ENCODE measurements at places on chromosomes 5 and 9. TPM values are rescaled to one million over a fixed set of nuclear protein-coding genes. Genes with fewer than 3 reads are reported as not detected.

GRCh38 chr5:170470808-170471404, 32.9 kb upstream of the KCNIP1 start:
- no peaks in the 10 kb centered on the region for H3K4me1 ChIP-seq
- H3K27ac ChIP-seq, result no peak overlapping the region
- peaks cover 21% of the 10 kb centered on the region for H3K27me3 ChIP-seq
- no peak for DNase-seq

DNA sequence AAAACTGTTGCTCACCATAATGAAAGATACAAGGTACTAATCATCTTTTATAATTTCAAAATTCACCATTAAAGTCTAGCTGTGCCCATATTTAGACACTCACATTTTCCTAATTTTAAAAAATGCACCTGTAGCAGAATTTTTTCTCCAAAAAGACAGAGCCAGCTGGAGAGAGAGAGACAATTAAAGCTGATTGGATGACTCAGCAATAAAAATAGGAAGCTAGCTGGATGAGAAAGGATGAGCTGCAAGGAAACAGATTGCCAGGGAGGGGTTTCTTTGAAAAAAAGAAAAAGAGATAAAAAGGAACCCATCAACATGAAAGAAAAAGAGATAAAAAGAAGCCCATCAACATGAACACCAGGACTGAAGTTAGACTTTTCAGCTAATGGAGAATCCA, 73.8 kb downstream of the HCN1 start:
- no peaks in the 10 kb centered on the region for H3K27me3 ChIP-seq
- H3K36me3 ChIP-seq, result no peaks in the 10 kb centered on the region
- no peak for DNase-seq
- no peak overlapping the region for H3K4me3 ChIP-seq
- no peak overlapping the region for H3K27ac ChIP-seq
- H3K4me1 ChIP-seq, result no peaks in the 10 kb centered on the region

- no peak overlapping the region for H3K4me3 ChIP-seq
- H3K27me3 ChIP-seq, result no peaks in the 10 kb centered on the region
- no peaks in the 10 kb centered on the region for H3K4me1 ChIP-seq
- H3K36me3 ChIP-seq, result no peaks in the 10 kb centered on the region
These were observed 137.2 kb upstream of the PRLR start for GRCh38 chr5:35367526-35367925.

DNA sequence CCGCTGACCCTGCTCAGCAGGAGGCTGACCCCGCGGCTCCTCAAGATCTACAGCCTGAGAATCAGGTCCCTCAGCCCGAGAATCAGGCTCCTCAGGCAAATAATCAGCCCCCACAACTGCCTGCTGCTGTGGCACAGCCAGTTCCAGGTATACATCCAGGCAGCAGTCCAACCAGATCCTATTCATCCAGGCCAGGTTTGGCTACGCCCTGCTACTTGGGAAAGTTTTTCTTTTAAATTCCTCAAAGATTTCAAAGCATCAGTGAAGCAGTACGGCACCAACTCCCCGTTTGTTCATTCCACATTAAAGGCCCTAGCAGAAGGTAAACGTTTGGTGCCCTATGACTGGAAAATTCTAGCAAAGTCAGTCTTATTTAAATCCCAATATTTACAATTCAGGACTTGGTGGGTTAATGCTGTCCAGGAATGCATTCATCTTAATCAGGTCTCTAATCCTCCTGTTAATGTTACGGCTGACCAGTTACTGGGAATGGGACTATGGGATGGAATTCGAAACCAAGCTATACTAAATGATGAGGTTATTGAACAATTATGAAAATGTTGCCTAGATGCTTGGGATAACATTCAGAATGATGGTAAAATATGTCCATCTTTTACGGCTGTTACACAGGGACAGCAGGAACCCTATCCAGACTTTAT, 102.3 kb downstream of the SYK start:
- DNase-seq, result no peak
- no peak overlapping the region for H3K27ac ChIP-seq
- H3K27me3 ChIP-seq, result peaks cover 4% of the 10 kb centered on the region
- no peaks in the 10 kb centered on the region for H3K36me3 ChIP-seq

GRCh38 chr5:56668996-56669395, 146.4 kb upstream of the MAP3K1 start:
- DNase-seq, result no peak
- peak overlapping the region; percentile 88 for H3K27ac ChIP-seq
- no peaks in the 10 kb centered on the region for H3K36me3 ChIP-seq

DNA sequence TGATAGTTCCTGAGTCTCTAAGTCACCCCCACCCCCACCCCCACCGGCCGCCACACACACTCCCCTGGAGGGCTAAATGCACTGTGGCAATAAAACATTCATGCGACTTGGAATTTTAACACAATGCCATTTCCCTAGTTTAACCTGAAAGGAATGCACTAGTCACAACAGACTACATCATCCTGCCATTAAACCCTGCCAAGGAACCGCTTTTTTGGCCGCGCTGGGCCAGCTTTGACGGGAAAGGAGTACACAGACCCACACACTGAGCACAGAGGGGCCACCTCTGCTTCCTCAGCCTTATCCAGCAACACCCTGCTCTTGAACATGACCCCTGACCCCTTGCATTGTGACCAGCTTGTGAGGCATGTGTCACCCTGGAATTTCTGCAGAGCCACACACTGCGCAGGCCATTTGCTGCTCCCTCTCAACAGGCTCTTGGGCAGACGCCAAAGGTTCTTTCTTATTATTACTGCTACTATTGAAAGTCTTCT, 165.3 kb downstream of the BNC2 start:
- no peaks in the 10 kb centered on the region for H3K36me3 ChIP-seq
- H3K27ac ChIP-seq, result no peak overlapping the region
- no peak overlapping the region for H3K4me3 ChIP-seq

DNA sequence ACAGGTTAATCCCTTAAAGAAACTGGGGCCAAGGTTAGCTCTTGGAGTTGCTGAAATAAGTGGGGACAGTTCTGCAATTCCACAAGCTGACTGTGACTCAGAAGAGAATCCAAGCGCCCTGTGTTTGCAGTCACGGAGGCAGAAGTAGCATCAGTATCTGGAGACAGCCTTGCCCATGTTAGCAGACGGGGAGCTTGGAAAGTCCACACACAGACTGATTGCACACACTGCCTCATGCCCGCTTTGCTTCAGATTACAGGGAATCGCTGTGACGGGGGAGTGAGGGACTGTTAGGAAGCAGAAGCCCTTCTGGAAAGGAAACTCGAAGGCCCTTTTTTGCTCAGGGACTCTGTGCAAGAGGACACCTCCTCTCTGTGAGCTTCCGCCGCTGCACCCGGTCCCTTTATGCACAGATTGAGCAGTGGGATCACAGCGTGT, 30.9 kb upstream of the PPP1R26 start:
- H3K27me3 ChIP-seq, result peaks cover 5% of the 10 kb centered on the region
- no peaks in the 10 kb centered on the region for H3K36me3 ChIP-seq
- no peak overlapping the region for H3K4me3 ChIP-seq
- no peaks in the 10 kb centered on the region for H3K4me1 ChIP-seq
- H3K27ac ChIP-seq, result no peak overlapping the region
- no peak for DNase-seq

- peaks cover 3% of the 10 kb centered on the region for H3K36me3 ChIP-seq
- H3K4me1 ChIP-seq, result no peaks in the 10 kb centered on the region
- no peaks in the 10 kb centered on the region for H3K27me3 ChIP-seq
- H3K27ac ChIP-seq, result no peak overlapping the region
These were observed 274.8 kb downstream of the DENND1A start for GRCh38 chr9:123654994-123655637.

- DNase-seq, result no peak
- no peaks in the 10 kb centered on the region for H3K4me1 ChIP-seq
- H3K27ac ChIP-seq, result no peak overlapping the region
- peaks cover 20% of the 10 kb centered on the region for H3K27me3 ChIP-seq
- H3K36me3 ChIP-seq, result no peaks in the 10 kb centered on the region
These were observed 28.2 kb downstream of the COL15A1 start for GRCh38 chr9:98971915-98972223.

- no peak overlapping the region for H3K27ac ChIP-seq
- no peaks in the 10 kb centered on the region for H3K36me3 ChIP-seq
- no peaks in the 10 kb centered on the region for H3K4me1 ChIP-seq
- DNase-seq, result no peak
These were observed 594.1 kb upstream of the FTMT start for GRCh38 chr5:121257621-121258020.

DNA sequence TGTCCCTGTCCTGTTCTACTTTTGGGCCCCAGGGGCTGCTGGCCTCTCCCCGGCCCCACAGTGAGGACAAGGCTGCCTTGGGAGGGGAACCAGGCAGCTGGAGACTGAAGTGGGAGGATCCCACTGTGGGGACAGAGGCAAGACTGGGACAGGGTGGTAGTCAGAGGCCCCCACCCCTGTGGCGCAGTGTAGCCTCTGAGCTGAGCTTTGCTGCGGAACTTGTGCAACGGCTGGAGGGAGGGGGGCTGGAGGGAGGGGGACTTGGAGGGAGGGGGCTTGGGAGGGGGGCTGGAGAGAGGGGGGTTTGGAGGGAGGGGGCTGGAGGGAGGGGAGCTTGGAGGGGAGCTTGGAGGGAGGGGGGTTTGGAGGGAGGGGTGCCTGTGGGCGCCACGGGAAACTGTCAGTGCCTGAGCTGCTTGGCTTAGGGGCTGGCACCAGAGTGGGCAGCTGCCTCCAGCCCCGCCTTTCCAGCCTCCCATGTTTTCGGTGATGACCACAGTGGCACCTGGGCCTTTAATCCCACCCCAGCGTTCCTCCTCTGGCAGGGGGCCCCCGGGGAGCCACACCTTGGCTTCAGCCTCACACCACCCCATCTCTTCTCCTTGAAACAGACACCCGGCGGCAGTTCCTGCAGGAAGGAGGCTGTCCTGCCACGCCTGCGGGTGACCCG, 2.3 kb upstream of the FUT7 start:
- no peaks in the 10 kb centered on the region for H3K27me3 ChIP-seq
- no peaks in the 10 kb centered on the region for H3K36me3 ChIP-seq
- H3K27ac ChIP-seq, result peak overlapping the region; percentile 67
- DNase-seq, result no peak
- peak overlapping the region; percentile 29 for H3K4me3 ChIP-seq
- peaks cover 7% of the 10 kb centered on the region for H3K4me1 ChIP-seq

GRCh38 chr9:23615569-23615968, 210.5 kb downstream of the ELAVL2 start:
- DNase-seq, result no peak
- no peaks in the 10 kb centered on the region for H3K36me3 ChIP-seq
- H3K27me3 ChIP-seq, result no peaks in the 10 kb centered on the region
- H3K27ac ChIP-seq, result no peak overlapping the region
- H3K4me3 ChIP-seq, result no peak overlapping the region

DNA sequence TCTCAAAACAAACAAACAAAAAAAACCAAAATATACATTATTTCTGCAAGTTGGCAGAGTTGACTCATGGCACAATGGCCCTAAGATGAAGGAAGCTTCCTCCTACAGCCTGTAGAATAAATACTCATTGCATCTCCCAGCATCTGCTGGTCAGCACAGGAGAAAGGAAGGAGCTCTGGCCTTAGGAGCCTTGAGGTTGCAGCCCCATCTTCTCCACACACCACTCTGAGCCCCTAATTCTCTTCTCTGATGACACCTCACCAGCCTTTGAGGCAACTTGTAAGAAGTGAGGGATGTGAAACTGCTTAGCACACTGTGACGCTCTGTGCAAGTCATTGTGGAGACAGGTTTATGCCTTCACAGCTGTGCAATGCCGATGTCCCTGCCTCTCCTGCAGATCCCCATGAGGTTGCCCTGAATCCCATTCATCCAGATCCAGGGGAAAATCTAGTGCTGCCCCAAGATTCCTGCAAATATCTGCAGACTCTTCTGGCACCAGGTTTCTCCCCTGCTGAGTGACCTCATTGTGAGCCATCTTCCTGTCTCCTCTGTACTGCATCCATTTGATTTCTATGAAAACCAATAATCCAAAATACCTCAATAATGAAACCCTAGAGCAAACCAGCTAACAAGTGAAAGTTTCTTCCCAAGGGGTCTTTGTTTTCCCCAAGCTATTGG, 65.3 kb upstream of the TGFBR1 start:
- no peak overlapping the region for H3K27ac ChIP-seq
- no peak for DNase-seq
- no peaks in the 10 kb centered on the region for H3K36me3 ChIP-seq
- peaks cover 3% of the 10 kb centered on the region for H3K4me1 ChIP-seq
- H3K27me3 ChIP-seq, result no peaks in the 10 kb centered on the region

DNA sequence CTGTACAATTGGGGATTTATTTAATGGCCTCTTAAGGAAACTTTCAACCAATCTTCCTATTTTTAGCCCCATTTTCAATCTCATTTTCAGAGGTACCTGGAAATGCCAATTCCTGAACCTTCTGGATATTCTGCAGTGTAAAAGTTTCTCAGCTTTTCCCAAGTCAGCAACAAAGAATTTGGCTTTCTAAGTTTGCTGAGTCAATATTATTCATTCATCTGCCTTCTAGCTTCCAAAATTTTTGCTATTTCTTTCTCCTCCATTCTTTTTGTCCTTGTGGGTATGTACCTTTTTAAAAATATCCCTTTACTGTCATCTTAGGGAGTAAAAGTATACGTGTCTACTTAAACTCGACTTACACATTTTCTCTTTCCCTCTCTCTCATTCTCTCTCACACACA, 25.7 kb downstream of the CETN3 start:
- no peaks in the 10 kb centered on the region for H3K4me1 ChIP-seq
- no peak overlapping the region for H3K4me3 ChIP-seq
- no peak overlapping the region for H3K27ac ChIP-seq
- H3K27me3 ChIP-seq, result no peaks in the 10 kb centered on the region
- DNase-seq, result no peak

- no peak for DNase-seq
- no peaks in the 10 kb centered on the region for H3K4me1 ChIP-seq
- H3K4me3 ChIP-seq, result no peak overlapping the region
- H3K27me3 ChIP-seq, result no peaks in the 10 kb centered on the region
- no peak overlapping the region for H3K27ac ChIP-seq
These were observed 252.5 kb downstream of the DEPDC1B start for GRCh38 chr5:60447488-60447920.

- H3K4me1 ChIP-seq, result no peaks in the 10 kb centered on the region
- H3K4me3 ChIP-seq, result no peak overlapping the region
- DNase-seq, result no peak
- no peaks in the 10 kb centered on the region for H3K27me3 ChIP-seq
These were observed 104.8 kb upstream of the CD180 start for GRCh38 chr5:67301285-67301903.

DNA sequence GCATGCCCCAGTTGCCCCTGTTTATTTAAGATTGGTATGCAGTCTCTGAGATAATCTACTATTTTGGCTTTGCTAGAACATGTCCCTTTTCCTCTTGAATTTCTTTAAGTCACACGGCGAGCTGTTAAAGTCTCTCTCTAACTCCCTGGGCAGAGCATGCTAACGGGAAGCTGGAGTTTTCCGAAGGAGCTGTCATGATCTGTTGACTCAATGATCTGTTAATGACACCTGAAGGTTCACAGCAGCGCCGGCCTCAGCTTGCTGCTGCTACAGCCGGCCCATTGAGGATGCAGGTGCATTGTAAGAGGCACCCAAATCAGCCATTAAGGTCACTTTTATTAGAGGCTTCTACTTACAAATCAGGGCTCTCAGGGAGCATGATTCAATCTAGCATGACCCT, 1203.4 kb downstream of the MAT2B start:
- no peak overlapping the region for H3K4me3 ChIP-seq
- no peaks in the 10 kb centered on the region for H3K27me3 ChIP-seq
- no peak overlapping the region for H3K27ac ChIP-seq
- no peak for DNase-seq
- no peaks in the 10 kb centered on the region for H3K4me1 ChIP-seq

SLC9A3 gene
- total RNA-seq, result 3.5 TPM

PLEKHG4B gene
- total RNA-seq, result 0.06 TPM

ZBTB43 gene
- total RNA-seq, result 28.3 TPM

BARHL1 gene
- not detected for total RNA-seq

LECT2 gene
- total RNA-seq, result not detected

PKN3 gene
- 4.3 TPM for total RNA-seq
